NCI-H460 (cell line): ENCODE measurements at places on chromosomes 7 and 10.

DNA sequence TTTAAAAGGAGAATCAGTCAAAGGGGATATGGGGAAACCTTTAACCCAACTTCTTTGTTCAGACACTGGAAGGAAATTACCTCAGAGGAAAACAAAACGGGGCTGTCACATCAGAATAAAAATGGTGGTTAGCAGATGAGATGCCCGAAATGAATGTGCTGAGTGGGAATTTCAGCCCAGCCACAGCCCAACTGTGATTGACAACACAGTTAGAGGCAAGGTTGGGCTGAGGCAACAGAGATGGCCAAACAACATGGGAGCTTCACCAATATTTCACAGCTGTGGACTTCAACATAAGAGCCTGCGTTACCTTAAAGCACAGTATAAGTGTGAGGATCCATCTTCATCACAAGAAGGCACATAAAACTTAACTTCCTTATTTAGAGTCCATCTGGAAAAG lies 133.5 kb upstream of the PTPRZ1 start:
- DNase-seq = no peak

GRCh38 chr7:13115157-13115772 lies 427.8 kb downstream of the ARL4A start:
- DNase-seq = no peak

DNA sequence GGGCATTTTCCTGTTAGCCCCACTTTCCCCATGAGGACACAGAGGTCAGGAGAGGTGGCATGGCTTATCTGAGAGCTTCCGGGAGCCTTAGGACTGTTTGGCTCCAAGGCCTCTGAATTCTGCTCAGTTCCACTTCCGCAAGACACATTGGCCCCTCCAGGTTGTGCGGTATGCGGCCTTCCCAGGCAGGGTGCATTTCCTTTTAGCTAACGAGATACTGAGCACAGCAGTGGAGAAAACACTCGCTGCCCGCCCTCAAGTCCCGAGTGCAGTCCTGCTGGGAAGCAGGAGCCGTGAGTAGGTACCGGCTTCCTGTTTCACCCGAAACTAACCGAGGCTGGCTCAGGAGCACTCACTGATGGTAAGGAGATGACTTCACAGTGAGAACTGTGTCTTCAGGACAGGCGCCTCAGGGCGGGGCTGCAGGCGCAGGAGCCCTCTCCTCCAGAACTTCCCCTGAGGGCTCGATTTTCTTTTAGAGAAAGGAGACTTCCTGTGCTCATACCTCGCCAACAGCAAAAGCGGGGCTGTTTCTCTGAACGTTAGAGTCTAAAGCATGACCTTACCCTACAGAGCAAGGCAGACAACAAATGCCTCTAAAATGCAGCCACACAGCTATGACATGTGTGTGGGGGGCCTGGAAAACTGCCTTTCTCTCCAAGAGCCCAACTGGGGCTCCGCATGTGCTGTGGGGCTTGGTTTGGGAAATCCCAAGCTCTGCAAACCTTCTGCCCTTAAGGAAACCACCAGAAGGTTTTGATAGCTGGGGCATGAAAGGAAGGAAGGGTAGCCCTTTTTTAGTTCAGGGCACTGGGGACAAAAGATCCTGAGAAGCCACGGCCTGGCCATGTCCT lies 25.9 kb downstream of the RGS10 start:
- DNase-seq = no peak

DNA sequence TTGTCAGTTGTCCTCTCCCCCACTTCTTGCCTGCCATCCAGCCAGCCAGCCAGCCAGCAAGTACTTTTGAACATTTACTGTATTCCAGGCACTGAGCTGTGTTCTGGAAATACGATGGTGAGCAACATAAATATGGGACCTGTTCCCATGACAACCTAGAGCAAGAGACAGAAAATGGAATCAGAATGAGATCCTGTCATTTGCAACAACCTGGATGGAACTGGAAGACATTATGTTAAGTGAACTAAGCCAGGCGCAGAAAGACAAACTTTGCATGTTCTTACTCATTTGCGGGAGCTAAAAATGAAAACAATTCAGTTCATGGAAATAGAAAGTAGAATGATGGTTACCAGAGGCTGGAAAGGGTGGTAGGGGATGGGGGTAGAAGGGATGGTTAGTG lies 140.7 kb downstream of the ICA1 start:
- no peak for DNase-seq

GRCh38 chr7:154424350-154424749 lies 372.2 kb downstream of the DPP6 start:
- no peak for DNase-seq

- DNase-seq = no peak
Observed at GRCh38 chr10:128596906-128597305, 470.7 kb upstream of the MKI67 start.

- DNase-seq = no peak
Observed at GRCh38 chr10:86046845-86047460, 319.6 kb downstream of the GRID1 start.

- DNase-seq = no peak
Observed at GRCh38 chr7:143245123-143245522, 18.1 kb upstream of the GSTK1 start.

DNA sequence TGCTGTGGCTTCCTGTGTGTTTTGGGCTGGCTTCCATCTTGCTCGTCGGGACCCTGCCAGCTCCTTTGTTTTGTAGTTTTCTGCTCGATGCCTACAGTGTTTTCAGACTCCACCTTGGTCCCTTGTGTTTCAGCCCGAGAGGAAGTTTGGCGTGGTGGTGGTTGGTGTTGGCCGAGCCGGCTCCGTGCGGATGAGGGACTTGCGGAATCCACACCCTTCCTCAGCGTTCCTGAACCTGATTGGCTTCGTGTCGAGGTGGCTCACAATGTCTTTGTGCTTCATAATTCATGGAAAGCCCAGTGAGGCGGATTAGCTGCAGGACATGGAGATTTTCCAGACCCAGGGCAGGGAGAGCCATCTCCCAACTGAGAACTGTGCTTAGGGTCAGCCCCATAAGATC lies 29.3 kb downstream of the BLVRA start:
- no peak for DNase-seq

DNA sequence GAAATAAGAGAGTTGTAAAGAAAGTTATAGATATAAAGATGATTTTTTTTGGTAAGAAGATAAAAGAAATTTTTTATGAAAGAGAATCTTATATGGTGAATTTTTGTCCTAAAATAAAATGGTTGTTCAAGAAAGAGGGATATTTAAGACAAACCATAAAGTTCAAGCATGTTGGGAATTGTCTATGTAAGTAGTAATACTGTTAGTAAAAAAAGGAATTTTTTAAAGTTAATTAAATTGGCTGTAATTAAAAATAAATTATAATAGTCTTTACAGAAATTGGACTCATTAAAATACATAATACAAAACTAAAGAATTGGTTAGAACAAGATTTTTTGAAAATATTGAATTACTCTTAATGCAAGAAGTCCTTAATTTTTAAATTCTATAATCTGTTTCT lies 10.1 kb upstream of the DYNC2I1 start:
- DNase-seq = no peak

DNA sequence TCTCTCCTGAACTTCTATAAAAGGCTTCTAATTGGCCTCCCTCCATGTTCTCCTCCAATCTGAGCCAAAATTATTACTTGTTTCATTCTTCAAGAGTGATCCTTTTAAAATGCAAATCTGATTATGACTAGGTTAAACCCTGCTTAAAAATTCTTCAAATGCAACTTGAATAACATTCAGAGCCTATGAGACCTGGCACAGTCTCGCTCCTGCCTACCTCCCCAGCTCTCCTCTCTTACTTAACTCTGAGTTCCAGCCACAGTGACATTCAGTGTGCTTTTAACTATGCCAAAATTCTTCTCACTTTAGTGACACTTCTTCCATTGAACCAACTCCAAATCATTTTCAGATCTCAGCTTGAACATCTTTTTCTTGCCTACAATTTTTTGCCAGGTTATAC lies 68.8 kb downstream of the TMEM168 start:
- no peak for DNase-seq

DNA sequence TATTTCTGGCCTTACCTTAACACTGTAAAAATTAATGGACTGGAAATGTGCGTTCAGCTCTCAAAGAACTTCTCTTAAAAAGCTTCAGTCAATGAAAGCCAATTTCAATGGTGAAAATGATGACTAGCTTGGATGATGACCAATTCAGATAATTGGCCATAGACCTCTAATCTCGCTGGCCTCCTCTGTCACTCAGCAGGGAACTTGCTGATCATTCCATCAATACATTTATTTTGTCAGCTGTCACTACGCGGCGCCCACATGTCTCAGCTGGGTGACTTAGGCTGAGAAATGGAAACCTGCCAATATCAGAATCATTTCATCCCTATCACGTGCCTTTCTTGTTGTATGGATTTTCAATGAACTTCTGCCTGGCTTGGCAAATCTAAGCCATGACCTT lies 673.0 kb upstream of the AUTS2 start:
- no peak for DNase-seq

DNA sequence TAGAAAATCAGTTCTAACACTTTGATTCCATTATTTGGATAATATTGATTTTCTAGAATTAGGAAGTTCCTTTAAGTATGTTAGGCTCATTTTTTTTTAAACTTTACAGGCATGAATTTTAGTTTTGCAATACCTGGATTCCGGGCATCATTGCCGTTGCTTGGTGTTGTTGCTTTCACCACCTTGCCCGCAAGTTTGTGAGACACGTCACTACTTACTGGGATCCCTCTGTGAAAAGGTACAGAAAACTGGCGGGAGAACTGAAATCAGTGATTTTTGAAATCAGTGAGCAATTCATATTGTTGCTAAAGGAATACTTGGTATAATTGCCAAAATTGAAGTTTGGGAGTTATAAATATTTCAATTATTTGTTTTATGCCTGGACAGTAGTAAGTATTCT lies 232.3 kb upstream of the NPY start:
- DNase-seq = no peak

DNA sequence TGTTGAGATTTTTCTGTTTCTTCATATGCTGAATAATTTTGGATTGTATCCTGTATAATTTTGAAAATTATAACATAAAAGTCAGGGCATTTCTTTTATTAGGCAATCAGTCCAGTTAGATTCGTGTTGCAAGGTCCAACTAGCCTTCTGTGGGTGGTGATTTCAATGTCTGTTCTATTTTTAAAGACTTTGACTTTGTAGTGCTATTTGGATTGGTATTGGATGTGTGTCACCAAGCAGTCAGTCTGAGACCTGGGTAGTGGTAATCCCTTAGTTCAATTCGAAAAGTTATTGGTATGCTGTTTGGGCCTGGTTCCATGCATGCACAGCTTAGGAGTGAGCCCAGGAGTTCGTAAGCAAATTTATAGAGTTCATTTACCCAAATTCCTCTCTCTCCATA lies 82.2 kb downstream of the EPDR1 start:
- no peak for DNase-seq

DNA sequence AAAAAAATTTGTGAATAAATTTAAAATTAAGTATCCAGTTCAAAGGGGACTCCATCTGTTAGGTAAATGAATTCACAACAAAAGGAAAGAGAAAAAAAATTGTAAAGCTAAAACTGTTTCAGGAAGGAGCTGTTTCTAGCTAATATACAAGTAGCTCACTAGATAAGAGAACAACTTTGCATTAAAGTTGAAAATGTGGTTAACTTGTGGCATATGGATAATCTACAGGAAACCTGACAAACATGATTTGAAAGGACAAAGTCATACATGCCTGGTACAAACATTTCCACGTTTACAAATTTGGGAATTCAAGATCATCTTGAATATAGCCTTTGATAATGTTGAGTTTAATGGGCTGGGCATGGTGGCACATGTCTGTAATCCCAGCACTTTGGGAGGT lies 8.9 kb downstream of the NT5C3A start:
- DNase-seq = no peak

DNA sequence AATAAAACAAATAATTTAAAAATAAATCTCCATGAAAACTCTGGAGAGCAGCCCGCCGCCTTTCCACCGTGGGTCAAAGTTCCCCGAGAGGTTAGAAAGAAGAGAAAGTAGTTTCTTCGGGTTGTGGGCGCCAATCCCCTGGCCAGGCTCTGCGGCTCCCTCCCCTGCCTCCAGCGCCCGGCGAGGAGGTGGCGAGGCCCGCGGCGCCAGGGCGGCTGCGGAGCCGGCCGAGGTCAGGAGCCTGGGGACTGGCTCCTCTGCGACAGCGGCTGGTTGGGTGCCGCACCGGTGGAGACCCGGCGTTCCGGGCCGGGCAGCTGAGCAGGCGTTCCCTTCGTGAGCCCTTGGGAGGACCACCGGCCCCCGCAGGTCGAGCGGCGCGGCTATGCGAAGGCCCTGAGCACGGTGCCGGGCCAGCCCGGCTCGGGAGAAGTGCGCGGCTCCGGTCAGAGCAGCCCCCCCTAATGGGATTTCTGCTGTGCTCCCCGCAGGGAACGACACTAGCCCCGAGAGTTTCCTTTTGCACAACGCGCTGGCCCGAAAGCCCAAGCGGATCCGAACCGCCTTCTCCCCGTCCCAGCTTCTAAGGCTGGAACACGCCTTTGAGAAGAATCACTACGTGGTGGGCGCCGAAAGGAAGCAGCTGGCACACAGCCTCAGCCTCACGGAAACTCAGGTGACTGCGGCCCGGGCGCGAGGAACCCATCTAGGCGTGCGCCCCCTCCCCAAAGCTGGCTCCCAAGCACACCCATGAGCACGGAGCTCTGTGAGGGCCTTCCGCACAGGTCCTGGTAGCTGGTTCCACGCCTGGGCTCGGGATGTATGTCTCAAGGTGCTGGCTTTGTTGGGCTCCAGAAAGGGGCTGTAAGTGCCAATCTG lies 2.8 kb downstream of the EMX2 start:
- DNase-seq = no peak

- DNase-seq = no peak
Observed at GRCh38 chr7:29970158-29970557, 19.4 kb downstream of the SCRN1 start.

- no peak for DNase-seq
Observed at GRCh38 chr10:122466951-122467381, 5.6 kb downstream of the HTRA1 start.

DNA sequence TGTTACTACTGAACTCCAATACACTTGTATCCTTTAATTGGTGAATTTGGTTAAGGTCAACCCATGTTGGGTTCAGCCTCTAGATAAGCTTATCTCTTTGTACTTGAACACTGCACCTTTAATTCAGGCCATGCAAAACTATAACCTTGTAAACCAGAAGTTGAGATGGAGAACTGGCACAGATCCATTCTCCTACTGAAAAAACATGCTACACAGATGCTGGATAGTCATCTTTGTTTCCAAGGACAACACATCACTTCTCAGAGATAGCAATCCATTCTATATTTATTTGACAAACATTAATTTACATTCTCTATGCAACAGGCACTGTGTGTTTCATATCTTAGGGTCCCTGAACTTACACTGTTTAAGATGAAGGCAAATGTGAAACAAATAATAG lies 2.9 kb upstream of the CDK14 start:
- no peak for DNase-seq

DNA sequence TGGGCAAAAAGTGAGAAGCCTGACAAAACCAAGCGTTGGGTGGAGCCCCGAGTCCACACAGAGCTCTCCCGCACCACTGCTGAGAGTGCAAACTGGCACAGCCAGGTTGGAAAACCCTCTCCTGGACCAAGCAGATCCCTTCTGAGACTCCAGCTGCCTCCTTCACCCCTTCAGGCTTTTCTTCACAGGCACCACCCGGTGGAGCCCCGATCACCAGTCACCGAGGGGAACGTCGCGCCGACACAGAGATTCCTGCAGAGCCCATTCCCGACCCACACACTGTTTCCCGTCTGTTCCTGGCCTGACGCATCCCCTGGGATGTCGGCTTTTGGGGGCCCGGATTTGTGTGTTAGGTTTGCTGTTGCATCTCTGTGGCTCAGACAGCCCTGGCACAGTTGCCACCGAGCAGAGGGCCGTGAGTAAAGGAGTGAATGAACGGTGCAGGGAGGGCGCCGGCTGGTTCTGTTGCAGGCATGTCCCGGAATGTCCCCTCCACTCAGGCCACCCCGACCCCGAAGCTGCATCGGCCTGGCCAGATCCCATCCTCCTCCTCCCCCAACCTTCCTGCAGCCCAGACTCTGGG lies 51.0 kb upstream of the INPP5A start:
- no peak for DNase-seq
